ENCODE measurements at places on chromosomes 3 and 15. TPM values are rescaled to one million over a fixed set of nuclear protein-coding genes. Genes with fewer than 3 reads are reported as not detected.

The SIDT1 gene
- total RNA-seq, result 2.7 TPM

The CFAP44 gene
- total RNA-seq, result 28.8 TPM

GRCh38 chr3:182241766-182242488, 530.2 kb downstream of the SOX2 start:
- no peaks in the 10 kb centered on the region for H3K27me3 ChIP-seq
- peaks cover 34% of the 10 kb centered on the region for H3K4me1 ChIP-seq
- H3K4me3 ChIP-seq, result no peak overlapping the region
- H3K36me3 ChIP-seq, result no peaks in the 10 kb centered on the region
- peak overlapping the region; percentile 94 for H3K27ac ChIP-seq

- H3K27ac ChIP-seq, result no peak overlapping the region
- H3K4me1 ChIP-seq, result peaks cover 6% of the 10 kb centered on the region
- no peaks in the 10 kb centered on the region for H3K27me3 ChIP-seq
- no peak overlapping the region for H3K4me3 ChIP-seq
- no peak for DNase-seq
These were observed 646.2 kb downstream of the NTRK3 start for GRCh38 chr15:87610366-87610765.

DNA sequence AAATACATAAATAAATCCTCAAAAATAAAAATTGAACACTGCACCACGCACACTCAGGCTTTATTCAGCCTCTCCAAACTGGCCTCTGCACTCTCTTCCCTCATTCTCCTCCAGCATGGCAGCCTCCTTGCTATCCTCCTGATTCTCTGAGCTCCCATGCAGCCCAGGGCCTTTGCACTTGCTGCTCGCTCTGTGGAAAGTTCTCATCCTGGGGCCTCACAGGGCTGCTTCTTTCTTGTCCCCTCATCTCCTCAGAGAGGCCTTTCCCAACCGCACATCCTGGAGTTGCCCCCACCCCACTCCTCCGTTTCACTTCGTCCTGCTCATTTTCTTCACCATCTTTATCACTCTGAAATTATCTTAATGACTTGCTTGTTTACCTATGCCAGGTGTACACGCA, 123.0 kb downstream of the SHQ1 start:
- no peaks in the 10 kb centered on the region for H3K36me3 ChIP-seq
- no peak for DNase-seq
- H3K4me1 ChIP-seq, result no peaks in the 10 kb centered on the region
- no peak overlapping the region for H3K4me3 ChIP-seq
- H3K27ac ChIP-seq, result no peak overlapping the region
- no peaks in the 10 kb centered on the region for H3K27me3 ChIP-seq

GRCh38 chr3:141854599-141854998, 21.8 kb upstream of the ATP1B3 start:
- no peaks in the 10 kb centered on the region for H3K4me1 ChIP-seq
- H3K27me3 ChIP-seq, result no peaks in the 10 kb centered on the region
- DNase-seq, result no peak
- H3K4me3 ChIP-seq, result no peak overlapping the region
- H3K36me3 ChIP-seq, result no peaks in the 10 kb centered on the region

DNA sequence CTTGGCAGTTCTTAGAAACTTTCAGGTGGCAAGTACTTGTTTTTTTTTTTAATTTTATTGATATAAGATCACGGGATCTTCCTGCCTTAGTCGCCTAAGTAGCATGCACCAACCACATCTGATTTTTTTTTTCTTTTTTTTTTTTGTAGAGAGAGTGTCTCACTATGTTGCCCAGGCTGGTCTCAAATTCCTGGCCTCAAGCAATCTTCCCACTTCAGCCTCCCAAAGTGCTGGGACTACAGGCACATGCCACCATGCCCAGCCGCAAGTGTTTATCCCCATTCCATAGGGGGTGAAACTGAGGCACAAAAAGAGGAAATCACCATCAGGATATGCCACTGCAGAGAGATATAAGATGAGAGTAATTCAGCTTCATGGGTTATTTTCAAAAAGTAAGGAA, 102.9 kb downstream of the IGF2BP2 start:
- DNase-seq, result no peak
- no peak overlapping the region for H3K27ac ChIP-seq
- H3K4me3 ChIP-seq, result no peak overlapping the region
- no peaks in the 10 kb centered on the region for H3K27me3 ChIP-seq
- H3K36me3 ChIP-seq, result no peaks in the 10 kb centered on the region

- no peaks in the 10 kb centered on the region for H3K4me1 ChIP-seq
- H3K27me3 ChIP-seq, result no peaks in the 10 kb centered on the region
- H3K4me3 ChIP-seq, result no peak overlapping the region
- H3K36me3 ChIP-seq, result no peaks in the 10 kb centered on the region
These were observed 26.9 kb downstream of the CCR4 start for GRCh38 chr3:32978331-32978730.

GRCh38 chr15:65165875-65166274, 19.3 kb downstream of the CLPX start:
- peaks cover 42% of the 10 kb centered on the region for H3K4me1 ChIP-seq
- no peak overlapping the region for H3K27ac ChIP-seq
- peaks cover 13% of the 10 kb centered on the region for H3K36me3 ChIP-seq
- no peak for DNase-seq
- no peak overlapping the region for H3K4me3 ChIP-seq

- no peaks in the 10 kb centered on the region for H3K4me1 ChIP-seq
- H3K36me3 ChIP-seq, result no peaks in the 10 kb centered on the region
- no peaks in the 10 kb centered on the region for H3K27me3 ChIP-seq
- H3K4me3 ChIP-seq, result no peak overlapping the region
These were observed 96.0 kb downstream of the ATP1B3 start for GRCh38 chr3:141972399-141972798.

- H3K27me3 ChIP-seq, result no peaks in the 10 kb centered on the region
- DNase-seq, result no peak
- no peak overlapping the region for H3K4me3 ChIP-seq
- no peaks in the 10 kb centered on the region for H3K4me1 ChIP-seq
- H3K36me3 ChIP-seq, result no peaks in the 10 kb centered on the region
These were observed 62.4 kb downstream of the RTP4 start for GRCh38 chr3:187430576-187430975.

DNA sequence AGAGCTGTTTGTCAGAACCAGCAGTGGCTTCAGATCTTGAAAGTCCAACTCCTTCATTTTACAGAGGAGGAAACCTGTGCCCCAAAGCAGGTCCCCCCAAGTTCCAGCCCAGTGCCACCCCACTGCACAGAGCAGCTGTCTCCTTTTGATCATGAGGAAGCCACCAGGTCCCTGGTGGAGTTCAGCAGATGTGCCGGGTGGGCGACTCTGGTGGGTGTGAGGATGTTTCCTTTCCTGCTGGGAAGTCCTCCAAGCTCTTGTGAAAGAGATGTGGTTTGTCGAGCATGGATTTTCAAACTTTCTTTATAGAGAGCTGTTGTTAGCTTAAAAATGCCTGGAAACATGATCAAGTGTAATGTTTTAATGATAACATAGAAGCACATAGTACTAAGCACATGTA, 52.0 kb downstream of the SMAD3 start:
- peaks cover 70% of the 10 kb centered on the region for H3K4me1 ChIP-seq
- no peak for DNase-seq
- H3K27ac ChIP-seq, result peak overlapping the region; percentile 35
- H3K36me3 ChIP-seq, result no peaks in the 10 kb centered on the region

GRCh38 chr3:45442679-45443253, 54.4 kb downstream of the LARS2 start:
- no peaks in the 10 kb centered on the region for H3K27me3 ChIP-seq
- H3K4me1 ChIP-seq, result no peaks in the 10 kb centered on the region
- no peak overlapping the region for H3K27ac ChIP-seq
- no peaks in the 10 kb centered on the region for H3K36me3 ChIP-seq
- no peak for DNase-seq

DNA sequence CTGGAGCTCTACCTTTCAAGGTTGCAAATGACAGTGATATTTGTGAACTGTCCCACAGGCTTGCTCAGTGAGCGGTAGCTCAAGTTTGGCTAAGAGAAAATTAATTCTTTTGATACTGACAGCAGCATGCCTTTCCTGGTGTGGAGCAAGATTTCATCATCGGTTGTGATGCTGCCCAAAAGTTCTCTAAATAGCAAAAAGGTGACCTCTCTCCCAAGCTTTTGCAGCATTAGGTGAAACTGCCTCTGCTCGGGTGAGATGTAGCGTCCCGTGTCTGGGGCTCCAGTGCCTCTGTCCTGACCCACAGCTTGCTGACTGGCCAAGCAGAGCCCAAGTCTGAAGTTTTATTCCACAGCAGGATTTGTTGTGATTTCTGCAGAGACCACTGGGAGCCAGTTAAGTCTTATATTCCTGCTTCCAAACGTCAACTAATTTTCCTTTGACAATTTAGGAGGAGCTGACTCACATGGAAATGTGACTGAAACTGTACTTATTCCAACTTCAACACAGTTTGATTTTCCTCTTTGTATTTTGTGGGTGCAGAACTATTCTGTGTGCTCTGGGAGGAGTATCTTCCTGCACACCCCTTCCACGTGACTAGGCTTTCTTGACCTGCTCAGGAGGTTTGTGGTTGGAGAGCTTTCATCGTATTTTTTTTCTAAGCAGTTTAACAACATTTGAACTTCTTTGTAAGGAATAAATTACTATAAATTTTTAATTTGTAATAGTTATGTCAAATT, 5.9 kb downstream of the SYNM start:
- H3K4me3 ChIP-seq, result no peak overlapping the region
- H3K4me1 ChIP-seq, result peaks cover 49% of the 10 kb centered on the region
- no peak for DNase-seq

DNA sequence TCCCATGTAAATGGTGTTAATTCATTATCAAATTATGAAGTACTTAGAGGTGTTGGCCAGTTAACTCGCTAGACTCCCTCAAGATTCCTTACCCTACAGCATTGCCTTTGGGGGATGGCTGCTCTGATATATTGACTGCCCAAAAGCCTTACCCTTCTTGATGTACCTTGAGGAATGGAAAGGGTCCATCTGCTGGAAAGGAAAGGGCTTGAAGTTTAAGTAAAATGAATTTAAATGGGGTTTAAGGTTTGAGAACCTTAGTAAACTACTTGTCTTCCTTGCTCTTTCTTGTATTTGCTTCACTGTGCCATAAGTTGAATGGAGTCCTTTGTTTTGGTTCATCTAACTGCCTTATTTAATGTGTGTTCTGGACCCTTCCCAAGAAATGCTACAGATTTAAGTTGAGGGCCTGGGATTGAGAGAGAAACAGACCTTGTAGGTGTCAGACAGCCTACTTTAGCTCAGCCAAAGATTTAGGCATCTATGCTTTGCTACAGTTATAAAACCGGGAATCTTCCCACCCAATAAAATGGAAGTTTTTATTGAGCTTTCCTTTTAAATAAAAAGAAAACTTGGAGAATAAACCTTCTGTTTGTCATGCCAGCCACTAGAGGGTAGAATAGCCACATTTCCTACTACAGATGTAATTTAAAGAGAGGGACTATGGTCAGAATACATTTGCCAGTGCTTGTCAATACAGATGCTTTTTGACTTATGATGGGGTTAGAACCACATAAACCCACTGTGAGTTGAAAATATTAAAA, 25.3 kb downstream of the CMSS1 start:
- no peak overlapping the region for H3K4me3 ChIP-seq
- no peak for DNase-seq
- no peaks in the 10 kb centered on the region for H3K36me3 ChIP-seq
- no peaks in the 10 kb centered on the region for H3K27me3 ChIP-seq
- H3K27ac ChIP-seq, result peak overlapping the region; percentile 61

GRCh38 chr3:119413603-119414280, 49.7 kb downstream of the TMEM39A start:
- H3K27ac ChIP-seq, result no peak overlapping the region
- peaks cover 9% of the 10 kb centered on the region for H3K36me3 ChIP-seq
- no peaks in the 10 kb centered on the region for H3K27me3 ChIP-seq
- H3K4me1 ChIP-seq, result no peaks in the 10 kb centered on the region
- no peak for DNase-seq

DNA sequence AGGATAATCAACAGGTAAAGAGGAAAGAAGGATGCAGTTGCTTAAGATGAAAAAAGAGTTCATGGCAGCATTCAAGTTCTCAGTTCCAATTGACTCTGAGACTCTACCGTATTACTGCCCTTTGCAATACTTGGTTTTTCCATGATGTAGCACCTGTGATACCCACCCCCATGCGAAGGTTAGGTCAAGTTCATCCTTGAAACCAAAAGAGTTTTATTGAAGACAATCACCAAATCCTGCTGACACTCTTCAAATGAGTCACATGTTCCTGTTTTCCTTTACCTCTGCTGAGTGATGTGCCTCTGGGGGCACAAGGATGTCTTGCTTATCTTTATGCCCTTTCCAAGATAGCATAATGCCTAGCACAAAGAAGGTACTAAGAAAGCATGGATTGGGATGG, 111.3 kb upstream of the SLC7A14 start:
- H3K4me3 ChIP-seq, result no peak overlapping the region
- H3K27me3 ChIP-seq, result no peaks in the 10 kb centered on the region
- no peaks in the 10 kb centered on the region for H3K36me3 ChIP-seq
- no peak for DNase-seq

GRCh38 chr3:111311126-111311525, 230.9 kb upstream of the CD96 start:
- no peak for DNase-seq
- peaks cover 8% of the 10 kb centered on the region for H3K4me1 ChIP-seq
- no peak overlapping the region for H3K4me3 ChIP-seq
- no peaks in the 10 kb centered on the region for H3K27me3 ChIP-seq
- H3K27ac ChIP-seq, result no peak overlapping the region
